ENCODE measurements at places on chromosomes 1 and 21.

DNA sequence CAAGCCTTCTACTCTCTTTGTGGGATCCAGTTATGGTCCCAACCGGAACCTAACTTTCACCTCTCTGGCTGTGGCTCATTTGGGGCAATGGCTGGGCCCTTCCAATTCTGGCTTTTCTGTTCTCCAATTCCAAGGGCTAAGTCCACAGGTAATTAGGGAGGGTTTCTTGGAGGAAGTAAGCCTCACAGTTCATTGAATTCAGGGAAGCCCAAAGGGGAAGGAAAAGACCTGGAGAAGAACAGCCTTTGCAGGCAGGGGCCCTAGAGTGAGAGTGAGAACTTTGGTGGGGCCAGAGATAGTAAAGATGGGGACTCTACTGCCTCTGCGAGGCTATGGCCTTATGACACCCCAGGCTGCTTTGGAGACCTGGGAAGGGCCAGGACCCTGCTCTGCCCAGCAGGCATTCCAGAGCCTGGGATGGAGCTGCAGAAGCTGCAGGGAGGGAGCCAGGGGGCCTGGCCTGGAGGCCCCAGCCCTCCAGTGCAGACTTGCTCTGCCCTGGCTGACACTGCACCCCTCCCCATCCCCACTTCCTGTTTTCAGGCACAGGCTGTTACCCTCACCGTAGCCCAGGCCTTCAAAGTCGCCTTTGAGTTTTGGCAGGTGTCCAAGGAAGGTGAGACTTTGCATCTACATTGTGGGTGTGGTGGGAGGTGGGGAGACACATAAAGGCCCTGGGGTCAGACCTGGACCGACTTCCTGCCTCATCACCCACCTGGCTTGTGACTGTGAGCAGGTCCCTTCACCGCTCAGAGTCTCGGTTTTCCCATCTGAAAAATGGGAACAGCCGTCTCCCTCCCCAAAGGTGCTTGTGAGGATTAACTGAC lies 18.9 kb downstream of the LDLRAP1 start:
- DNase-seq = peak; percentile 49

DNA sequence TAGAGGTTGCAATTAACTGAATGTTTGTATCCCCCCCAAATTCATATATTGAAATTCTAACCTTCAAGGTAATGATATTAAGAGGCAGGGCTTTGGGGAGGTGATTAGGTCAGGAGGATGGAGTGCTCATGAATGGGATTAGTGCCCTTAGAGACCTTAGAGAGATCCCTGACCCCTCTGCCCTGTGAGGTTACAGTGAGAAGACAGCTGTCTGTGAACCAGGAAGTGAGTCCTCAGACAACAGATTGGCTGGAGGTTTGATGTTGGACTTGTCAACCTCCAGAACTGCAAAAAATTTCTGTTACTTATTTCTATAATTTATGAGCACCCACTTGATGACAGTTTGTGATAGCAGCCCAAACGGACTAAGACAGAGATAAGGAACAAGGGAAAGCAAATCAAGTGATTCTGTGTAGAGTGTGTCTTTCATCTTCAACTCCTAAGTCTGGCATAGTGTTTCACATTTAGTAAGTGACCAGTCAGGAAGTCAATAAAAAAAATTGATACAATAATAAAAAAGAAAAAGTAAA lies 30.0 kb upstream of the RWDD3 start:
- no peak for DNase-seq

DNA sequence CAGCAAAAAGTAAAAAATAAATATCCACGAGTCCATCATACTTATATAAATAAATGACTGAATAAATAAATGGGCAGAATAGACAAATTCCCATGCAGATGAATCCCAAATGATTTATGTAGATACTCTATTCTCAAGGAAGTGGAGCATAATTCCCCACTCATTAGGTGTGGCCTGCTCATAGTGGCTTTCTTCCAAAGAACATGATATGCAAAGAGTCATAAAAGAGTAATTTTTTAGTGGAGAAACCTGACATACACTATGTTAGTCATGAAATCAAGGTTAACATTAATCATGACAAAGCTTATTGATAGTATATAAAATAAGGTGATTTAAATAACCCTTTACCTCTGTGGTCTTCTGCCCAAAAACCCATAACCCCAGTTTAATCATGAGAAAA lies 298.9 kb downstream of the DPYD start:
- no peak for DNase-seq

DNA sequence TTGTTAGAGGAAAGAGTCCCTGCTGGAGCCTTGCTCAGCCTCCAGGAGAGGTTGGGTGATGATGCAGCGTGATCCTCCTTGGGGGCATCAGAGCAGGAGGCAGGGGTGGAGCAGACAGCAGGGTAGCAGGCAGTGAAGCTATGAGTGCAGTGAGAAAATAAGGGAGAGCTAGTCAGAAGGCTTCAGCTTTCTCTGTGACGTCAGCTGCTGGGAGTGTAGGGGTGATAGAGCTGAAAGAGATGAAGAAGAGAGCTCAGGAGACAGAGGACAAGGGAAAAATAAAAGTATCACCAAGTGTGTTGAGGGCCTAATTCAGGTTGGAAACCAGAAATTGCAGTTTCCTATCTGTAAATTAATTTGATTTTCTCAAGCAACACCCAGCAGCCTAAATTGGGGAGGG lies 2.2 kb upstream of the ADAM30 start:
- no peak for DNase-seq

DNA sequence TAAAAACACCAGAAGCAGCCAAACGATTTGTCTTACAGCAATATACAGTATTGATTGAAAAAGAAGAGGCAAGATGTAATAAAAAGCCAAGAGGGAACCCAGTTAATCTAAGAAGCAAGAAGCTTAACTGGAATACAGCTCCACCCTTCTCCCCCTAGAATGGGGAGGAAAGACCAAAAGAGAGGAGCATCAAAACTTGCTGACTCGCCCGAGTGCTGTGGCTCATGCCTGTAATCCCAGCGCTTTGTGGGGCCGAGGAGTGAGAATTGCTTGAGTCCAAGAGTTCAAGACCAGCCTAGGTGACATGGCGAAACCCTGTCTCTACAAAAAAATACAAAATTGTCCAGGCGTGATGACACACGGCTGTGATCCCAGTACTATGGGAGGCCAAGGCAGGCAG lies 32.2 kb downstream of the BRWD1 start:
- no peak for DNase-seq

Data from stimulated activated CD4-positive, alpha-beta T cell treated with anti-CD3 and anti-CD28 coated beads, Interleukin-2, amount 100 ng/mL, for 4 hours (primary cell).